ENCODE measurements at places on chromosomes 6 and 20. TPM values are rescaled to one million over a fixed set of nuclear protein-coding genes. Genes with fewer than 3 reads are reported as not detected.

LINC00237 gene
- 0.45 TPM for total RNA-seq

KHDC1L gene
- total RNA-seq, result not detected

MEP1A gene
- total RNA-seq, result 0.09 TPM

RHAG gene
- total RNA-seq, result 0.64 TPM

MYB gene
- total RNA-seq, result 9.0 TPM

CST5 gene
- total RNA-seq, result not detected

POM121L2 gene
- total RNA-seq, result not detected

NMBR gene
- total RNA-seq, result 2.5 TPM

DNA sequence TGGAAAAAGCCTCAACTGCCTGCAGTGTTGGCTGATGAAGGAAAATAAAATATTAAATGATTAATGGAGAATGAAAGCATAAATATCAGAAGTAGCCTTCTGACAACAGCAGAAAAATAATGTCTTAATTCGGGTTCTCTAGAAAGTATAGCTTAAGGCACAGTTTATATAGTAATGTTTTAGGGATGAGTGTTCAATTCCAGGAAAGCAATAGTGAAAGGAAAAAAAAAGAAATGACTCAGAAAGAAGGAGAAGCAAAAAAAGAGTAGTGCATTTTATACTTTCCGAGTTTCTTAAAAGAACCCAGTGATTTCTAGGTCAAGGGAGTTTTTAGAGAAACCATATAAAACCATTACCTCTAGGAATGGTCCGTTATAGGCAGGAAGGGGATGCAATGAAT lies 137.3 kb downstream of the HTR1B start:
- DNase-seq, result no peak

DNA sequence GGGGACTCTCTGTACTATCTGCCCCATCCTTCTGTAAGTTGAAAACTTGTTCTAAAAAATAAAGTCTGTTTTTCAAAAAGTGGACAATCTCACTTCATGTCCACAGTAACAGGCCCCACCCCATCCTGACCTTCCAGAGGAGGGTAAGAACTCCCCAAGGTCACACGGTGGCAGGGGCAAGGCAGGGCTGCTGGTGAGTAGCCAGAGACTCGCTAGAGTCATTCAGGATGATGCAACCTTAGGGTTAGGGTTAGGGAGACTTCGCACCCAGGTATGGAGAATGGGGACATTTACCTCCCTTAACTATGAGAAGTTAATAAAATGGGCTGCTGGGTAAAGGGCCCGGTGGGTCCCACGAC lies 15.4 kb downstream of the PEDS1 start:
- no peak for DNase-seq

GRCh38 chr6:164247106-164247505 lies 832.6 kb downstream of the QKI start:
- DNase-seq, result no peak

DNA sequence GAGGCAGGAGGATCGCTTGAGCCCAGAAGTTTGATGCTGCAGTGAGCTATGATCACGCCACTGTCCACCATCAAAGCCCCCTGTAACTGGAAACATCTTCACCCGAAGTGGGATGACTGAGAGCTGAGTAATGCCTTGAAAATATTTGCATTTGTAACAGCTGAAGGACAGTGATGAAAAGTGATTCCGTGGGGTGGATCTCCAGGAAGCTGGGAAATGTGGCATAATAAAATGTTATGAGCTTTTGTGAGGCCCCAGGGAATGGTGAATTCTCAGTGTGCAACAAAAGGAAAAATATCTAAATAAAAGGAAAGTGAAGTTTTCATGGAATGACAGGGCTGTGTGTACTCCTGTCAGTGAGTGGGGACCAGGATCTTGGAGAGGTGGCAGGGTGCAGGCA lies 92.0 kb downstream of the JAG1 start:
- no peak for DNase-seq

GRCh38 chr20:19016140-19016497 lies 196.3 kb upstream of the SLC24A3 start:
- DNase-seq, result no peak

- DNase-seq, result no peak
Observed at GRCh38 chr6:150119173-150119572, 23.7 kb upstream of the PPP1R14C start.

GRCh38 chr6:136510782-136511181 lies 39.4 kb downstream of the MAP7 start:
- DNase-seq, result no peak

GRCh38 chr20:290084-290831 lies at the start of gene C20orf96:
Gene C20orf96 (minus strand): TSS chr20:290750. CDS start chr20:290610, 140 bp downstream.
- DNase-seq, result peak; percentile 88

GRCh38 chr6:134381959-134382358 lies 64.0 kb upstream of the SGK1 start:
- no peak for DNase-seq

GRCh38 chr20:2163312-2163711 lies 61.7 kb downstream of the STK35 start:
- DNase-seq, result no peak

GRCh38 chr20:4059606-4060005 lies 44.2 kb upstream of the RNF24 start:
- no peak for DNase-seq

DNA sequence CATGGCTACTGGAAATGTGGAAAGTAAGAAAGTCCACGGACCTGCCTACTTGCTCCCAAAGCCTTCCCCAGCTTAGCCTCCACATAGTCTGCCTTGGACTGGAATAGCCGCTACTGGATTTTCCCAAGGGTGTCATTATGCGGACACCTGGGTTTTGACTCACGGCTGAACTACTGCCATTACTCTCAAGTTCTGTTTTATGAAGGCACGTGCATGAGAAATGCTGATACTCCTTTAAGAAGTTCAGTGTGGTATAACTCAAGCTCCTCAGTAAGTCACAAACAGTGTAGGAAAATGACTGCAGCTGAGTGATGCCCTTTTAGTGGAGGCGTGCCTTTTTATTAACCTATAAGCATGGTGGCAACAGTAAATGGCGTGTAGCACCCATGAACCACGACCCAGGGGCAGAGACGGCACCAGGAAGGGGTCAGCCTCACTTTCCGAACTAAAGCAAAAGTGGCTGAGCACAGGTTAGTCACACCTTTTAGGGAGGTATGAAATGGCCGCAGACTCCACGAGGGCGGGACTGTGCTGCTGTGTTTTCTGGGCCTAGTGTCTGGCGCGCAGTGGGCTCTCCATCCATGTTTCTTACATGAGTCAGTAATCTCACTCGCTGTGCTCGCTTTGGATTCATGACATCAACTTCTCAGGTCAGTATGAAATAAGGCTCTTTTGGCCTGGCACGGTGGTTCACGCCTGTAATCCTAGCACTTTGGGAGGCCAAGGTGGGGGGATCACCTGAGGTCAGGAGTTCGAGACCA lies 23.9 kb downstream of the PSMG4 start:
- no peak for DNase-seq

DNA sequence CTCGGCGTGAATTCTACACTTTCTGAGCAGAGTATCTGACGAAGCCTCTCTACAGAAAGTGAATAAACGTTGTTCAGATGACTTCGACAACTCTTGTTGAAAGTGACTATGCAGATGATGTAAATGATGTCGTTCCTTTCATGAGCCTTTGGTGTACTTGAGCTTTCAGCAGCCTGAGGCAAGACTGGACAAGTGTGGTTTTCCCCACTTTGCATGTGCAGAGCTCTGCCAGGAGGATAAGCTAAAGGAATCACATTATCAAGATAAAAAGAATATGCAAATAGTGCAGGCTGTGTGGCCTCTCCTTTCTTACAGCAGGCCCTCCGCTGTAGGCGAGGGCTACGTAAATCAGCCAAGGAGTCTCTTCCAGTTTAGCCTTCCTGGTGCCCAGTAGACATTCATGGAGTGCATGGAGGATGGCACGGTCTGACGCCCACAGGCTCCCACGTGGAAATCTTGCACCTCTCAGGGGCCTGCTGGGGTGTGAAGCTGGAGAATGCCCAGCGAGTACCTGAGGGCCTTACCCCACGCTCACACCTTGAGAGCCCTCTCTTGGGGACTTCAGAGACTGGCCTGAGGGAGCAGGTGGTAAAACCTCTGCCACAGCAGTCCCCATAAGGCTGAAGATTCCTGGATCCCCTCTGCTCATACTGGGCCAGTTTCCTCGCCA lies 54.9 kb downstream of the RPP40 start:
- DNase-seq, result no peak

- peak; percentile 92 for DNase-seq
Observed at GRCh38 chr6:37807656-37808055, 11.9 kb upstream of the ZFAND3 start.

GRCh38 chr6:86407128-86407527 lies 530.2 kb upstream of the HTR1E start:
- no peak for DNase-seq
